Mammary epithelial cell (primary cell): ENCODE measurements at places on chromosomes 2 and 18.
A peak's percentile ranks its signal among the peaks of the same experiment; 100 is the strongest.

GRCh38 chr2:219352448-219353023, 20.0 kb upstream of the RESP18 start:
- peak; percentile 51 for DNase-seq

- peak; percentile 11 for DNase-seq
Observed at GRCh38 chr2:74944987-74945787, 13.3 kb upstream of the POLE4 start.

DNA sequence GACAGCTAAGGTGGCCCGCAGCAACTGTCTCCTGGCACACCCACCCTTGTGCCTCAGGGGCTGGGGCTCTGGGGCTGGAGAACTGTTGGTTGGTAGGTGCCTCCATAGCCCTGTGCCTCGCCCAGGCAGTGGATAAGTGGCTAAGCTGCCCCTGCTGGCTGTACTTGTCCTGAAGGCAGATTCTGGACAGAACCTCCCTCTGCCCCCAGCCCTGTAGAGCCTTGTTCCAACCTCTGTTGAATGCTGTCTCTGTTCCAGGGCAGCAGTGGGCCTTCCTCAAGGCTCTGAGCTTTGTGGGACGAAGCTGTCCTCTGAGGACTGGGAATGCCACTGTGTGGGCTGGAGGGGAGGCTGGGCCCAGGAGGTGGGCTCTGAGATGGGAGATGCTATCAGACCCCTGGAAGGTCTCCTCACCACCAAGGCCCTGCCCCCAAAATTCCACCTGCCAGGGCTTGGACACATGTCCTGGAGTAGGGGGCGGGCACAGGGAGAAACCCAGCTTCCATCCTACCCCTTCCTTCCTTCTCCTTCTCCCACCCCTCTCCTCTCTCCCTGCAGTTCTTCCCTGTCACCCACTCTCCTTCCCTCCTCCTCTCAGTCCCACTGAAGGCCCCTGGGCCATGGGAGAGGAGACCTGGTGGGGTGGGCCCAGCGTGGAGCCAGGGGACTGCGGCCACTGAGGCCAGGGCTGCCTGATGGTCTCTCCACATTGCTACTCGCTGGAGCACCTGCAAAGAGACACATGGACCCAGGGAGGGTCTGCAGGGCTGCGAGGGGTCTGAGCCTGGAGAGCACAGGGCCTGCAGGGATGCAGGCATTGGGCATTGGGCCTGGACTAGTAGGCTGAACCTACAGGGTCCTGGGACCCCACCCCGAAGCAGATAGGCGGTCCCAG, 1.7 kb upstream of the PDCD1 start:
- DNase-seq = no peak

DNA sequence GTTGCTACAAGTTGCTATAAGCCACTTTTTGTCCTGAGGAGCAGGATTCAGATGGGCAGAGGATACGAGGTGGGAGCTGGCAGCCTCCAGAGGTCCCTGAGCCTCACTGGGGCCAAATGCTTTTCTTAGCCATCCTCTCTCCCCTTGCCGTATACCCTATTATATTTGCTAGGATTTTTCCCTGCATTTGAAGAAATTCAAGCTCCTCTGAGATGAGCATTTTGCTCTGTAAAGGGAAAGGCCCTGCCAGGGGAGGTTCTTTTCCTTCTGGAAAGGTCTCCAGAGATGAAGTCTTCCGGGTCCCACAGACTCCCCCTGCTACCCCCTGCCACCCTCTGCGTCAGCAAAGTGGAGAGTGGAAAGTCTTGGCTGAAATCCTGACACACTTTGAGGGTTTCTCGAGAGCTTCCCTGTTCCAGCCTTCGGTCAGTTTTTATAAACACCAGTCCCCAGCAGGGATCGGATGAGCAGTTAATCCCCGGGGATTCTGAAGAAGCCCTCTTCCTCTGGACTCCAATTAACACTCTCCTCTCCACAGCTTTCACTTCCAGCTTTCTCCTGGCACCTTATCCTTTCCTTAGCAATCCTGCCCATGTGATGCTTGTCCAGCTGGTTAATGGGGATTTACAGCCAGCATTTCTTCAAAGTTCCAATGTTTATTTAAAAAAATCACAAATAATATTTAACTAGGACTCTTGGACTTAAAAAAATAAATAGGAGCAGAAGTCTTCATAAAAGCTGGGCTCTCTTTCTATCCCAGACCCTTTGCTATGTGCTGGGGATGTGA, 13.1 kb downstream of the CYRIA start:
- no peak for DNase-seq

- DNase-seq = no peak
Observed at GRCh38 chr18:11925800-11926481, 17.8 kb upstream of the MPPE1 start.

GRCh38 chr18:50131591-50131990, 63.4 kb downstream of the MYO5B start:
- DNase-seq = peak; percentile 67

DNA sequence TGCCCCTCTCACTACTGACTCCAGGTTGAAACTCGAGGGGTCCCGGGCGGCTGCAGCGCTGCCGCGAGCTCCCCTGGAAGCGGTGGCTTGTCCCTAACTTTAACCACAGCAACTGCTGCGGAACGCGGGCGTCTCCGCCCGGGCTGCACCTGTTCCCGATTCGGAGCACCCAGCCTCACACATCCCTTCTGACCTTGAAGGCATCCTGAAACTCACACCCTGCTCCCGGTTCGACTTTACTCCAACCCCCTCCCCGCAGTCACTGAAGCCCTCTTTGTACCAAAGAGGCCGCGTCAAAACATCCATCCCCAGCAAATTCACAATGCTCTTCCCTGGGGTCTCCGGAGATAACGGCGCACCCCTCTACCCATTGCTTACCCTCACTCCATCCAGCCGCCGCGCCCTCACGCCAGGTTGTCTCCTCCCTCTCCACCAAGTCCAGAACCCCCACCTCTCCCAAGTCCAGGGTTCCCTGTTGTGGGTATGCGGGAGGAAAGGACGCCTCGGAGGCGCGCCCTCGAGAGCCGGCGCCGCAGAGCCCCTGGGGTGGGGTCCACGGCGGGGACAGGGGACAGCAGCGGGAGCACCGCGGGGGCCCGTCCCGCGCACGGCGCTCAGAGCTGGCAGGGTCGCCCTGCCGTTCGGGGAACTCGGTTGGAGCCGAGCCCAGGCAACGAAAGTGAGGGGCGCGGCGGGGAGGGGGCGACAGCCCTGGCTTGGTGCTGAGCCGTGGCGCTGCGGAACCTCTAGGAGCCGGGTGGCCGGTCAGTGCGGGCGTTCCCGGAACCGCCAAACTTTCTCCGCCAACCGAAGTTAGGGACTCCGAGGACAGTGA, 934 bp downstream of the MYO5B start:
- DNase-seq = no peak

- DNase-seq = no peak
Observed at GRCh38 chr2:129908721-129909373, 70.6 kb upstream of the RAB6C start.

DNA sequence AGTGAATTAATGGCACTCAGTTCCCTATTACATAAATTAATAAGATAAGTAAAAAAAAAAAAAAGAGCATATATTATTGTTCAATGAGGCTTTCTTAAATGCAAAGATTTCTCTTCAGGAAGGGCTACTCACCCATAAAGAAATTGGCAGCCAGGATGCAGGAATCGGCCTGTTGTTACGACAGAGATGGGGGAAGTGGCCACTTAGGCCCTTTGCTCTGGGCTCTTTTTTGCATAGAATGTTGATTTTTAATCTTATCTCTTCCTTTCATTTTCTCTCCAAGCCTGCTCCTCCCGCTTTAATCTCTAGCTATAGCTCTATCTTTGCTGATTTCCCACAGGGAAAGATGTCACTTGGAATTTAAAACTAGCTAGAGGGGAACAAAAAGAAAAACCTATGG, 391.8 kb upstream of the CRIM1 start:
- no peak for DNase-seq

DNA sequence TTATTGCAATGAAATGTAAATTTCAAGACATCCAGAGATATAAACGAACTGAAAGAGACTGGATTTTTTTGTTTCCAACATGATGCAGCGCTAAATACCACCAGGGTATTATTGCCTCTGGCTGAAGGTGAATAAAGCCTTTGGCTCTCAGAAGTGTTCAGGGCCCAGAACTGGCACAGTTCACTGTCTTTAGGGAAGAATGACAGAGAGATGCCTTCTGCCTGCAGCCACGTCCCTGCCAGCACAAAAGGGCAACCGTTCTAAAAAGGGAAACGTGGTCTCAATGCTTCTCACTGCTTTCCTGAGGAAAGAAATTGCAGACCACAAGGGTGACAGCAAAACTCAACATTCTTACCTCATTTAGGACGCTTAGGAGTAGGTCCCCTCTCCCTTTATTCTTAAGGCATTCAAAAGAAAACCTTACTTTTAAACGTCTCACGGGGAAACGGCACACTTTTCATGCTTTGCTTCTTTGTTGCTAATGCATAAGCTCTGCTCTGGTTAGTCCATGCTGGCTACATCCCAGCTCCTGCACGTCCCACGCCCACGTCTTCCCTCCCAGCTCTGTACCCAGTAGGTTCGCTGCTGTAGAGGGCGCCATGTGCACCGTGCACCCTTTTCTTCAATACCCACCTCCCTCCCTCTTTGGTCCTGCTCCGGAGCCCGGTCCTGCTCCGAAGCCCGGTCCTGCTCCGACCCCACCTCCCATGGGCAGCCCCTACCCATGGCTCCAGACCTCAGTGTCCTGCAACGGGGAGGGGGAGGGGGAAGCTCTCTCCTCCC, 171.0 kb downstream of the HRH4 start:
- DNase-seq = no peak
